ENCODE measurements at places on chromosomes 1 and 21. TPM values are rescaled to one million over a fixed set of nuclear protein-coding genes. Genes with fewer than 3 reads are reported as not detected.

DNA sequence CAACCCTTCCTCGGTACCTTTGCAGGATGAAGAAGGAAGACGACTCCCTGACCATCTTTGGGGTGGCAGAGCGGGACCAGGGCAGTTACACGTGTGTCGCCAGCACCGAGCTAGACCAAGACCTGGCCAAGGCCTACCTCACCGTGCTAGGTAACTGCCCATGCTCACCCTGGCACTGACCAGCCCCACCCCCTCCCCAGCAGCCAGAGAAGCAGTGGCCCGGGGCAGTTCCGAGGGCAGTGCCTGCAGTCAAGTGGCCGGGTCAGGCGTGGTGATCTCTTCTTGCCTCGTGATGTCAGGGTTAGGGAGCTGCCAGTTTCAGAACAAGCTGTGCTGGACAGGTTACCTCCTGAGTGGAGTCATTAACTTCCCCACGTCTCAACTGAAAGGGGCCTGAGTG is 66.4 kb upstream of the CNTN2 start:
- no peaks in the 10 kb centered on the region for H3K36me3 ChIP-seq
- no peak overlapping the region for H3K27ac ChIP-seq
- no peaks in the 10 kb centered on the region for H3K4me1 ChIP-seq
- no peak for DNase-seq

DNA sequence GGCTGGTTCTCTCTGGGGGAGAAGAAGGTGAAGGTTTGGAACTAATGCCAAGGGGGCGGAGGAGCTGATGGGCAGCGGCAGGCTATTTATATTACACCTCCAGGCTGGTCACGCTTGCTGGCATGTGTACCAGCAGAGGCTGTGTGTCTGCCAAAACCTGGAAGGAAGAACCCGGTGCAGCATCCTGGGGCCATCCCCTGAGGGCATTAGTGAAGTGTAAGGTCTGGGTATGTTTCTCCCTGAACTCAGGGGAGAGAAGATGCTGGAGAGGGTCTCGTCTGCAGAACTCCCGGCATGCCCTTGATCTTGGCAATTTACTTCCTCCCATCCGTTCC is 5.3 kb downstream of the DISP3 start:
- no peak for DNase-seq
- H3K4me1 ChIP-seq, result peaks cover 6% of the 10 kb centered on the region
- H3K27ac ChIP-seq, result no peak overlapping the region
- H3K4me3 ChIP-seq, result no peak overlapping the region
- H3K27me3 ChIP-seq, result peaks cover 8% of the 10 kb centered on the region

Gene KCNQ4
- total RNA-seq, result 3.7 TPM

- no peak for DNase-seq
- no peaks in the 10 kb centered on the region for H3K4me1 ChIP-seq
- H3K27ac ChIP-seq, result no peak overlapping the region
- H3K27me3 ChIP-seq, result no peaks in the 10 kb centered on the region
These were observed 57.1 kb downstream of the SLC27A3 start for GRCh38 chr1:153832293-153832692.

Gene PRDM2
- 11.9 TPM for total RNA-seq

DNA sequence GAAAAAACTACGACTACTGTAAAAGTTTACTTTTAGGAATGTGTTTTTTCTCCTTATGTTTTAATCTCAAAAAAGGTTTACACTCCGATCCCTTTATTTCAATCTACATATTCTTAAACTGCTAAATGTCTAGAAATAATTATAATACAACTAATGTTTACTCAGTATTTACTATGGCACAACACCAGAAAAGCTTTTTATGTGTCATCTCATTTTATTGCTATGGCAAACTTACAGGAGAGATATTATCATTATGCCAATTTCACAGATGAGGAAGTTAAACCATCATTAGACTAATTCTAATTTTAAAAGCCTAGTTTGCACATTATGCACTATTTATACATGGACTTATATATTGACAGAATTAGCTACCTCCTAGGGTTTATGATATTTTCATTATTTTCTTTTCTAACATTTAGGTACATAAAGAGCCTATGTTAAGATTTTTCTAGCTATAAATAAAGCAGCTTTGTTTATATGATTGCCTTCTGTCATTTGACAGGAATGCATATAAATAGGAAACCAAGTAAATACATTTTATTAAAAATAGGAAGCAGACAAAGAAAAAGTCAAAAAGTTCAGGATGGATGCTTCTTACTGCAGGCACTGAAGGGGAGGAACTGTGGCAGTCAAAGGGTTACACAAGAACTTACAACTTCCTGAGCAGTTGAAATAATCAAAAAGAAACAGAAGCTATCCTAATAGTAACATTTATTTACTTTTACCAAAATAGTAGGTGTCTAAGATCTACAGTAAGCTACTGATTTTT is 442.4 kb downstream of the LTN1 start:
- no peak for DNase-seq
- no peak overlapping the region for H3K4me3 ChIP-seq
- H3K27me3 ChIP-seq, result no peaks in the 10 kb centered on the region
- H3K27ac ChIP-seq, result no peak overlapping the region
- no peaks in the 10 kb centered on the region for H3K36me3 ChIP-seq

GRCh38 chr1:106534612-106535011 is 521.9 kb upstream of the PRMT6 start:
- no peak overlapping the region for H3K27ac ChIP-seq
- H3K27me3 ChIP-seq, result no peaks in the 10 kb centered on the region
- no peaks in the 10 kb centered on the region for H3K36me3 ChIP-seq
- no peak overlapping the region for H3K4me3 ChIP-seq

DNA sequence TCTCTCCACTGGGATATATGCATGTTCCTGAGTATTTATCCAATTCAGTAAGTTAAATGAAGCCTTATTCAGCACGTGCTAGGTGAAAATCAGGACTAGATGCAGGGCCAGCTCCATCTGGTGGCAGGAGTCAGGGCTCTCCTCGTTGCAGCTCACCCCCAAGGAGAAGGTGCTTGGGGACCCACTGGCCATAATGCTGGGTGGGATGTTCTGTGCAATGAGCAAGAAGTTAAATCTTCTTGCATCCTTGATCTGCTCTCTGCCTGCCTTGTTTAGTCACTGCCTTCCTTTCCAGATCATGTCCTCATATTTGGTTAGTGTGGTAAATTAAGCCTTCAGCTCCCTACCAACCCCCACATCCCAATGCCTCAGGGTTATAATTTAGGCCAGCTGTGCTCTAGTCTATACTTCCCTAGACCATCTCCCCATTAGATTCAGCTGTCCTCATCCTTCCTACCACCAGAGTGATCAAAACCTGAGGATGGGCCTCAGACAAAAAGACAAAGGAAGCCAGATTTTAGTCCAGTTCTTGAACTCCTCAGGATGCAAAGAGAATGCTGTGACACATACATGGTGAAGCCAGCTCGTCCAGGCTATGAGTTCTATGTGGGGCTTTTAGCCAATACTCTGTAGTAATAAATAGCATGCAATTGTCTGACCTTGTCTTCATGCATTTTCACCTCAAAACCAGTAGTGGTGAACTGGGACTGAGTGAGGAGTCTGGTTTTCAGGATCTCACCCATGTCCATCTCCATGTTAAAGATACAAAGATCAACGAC is 55.9 kb downstream of the SEC16B start:
- no peaks in the 10 kb centered on the region for H3K36me3 ChIP-seq
- H3K27me3 ChIP-seq, result peaks cover 3% of the 10 kb centered on the region
- DNase-seq, result peak; percentile 42
- H3K27ac ChIP-seq, result no peak overlapping the region
